ENCODE measurements at places on chromosomes 3 and 15. TPM values are rescaled to one million over a fixed set of nuclear protein-coding genes. Genes with fewer than 3 reads are reported as not detected.

ULK4 gene
- total RNA-seq = 52.8 TPM

GP9 gene
- total RNA-seq = not detected

SOX14 gene
- total RNA-seq = not detected

KBTBD13 gene
- not detected for total RNA-seq

GNL3 gene
- 137 TPM for total RNA-seq

RARRES1 gene
- 568 TPM for total RNA-seq

ARIH1 gene
- 61.1 TPM for total RNA-seq

KCNAB1 gene
- 5.4 TPM for total RNA-seq

TSEN2 gene
- 26.5 TPM for total RNA-seq

NTRK3 gene
- total RNA-seq = 1.9 TPM

EXD1 gene
- not detected for total RNA-seq

RSRC1 gene
- total RNA-seq = 101 TPM

LMAN1L gene
- not detected for total RNA-seq

GOLGA8S gene
- not detected for total RNA-seq

VWA5B2 gene
- total RNA-seq = 0.16 TPM

CCR8 gene
- total RNA-seq = not detected

DAZL gene
- not detected for total RNA-seq

SNTN gene
- total RNA-seq = not detected

BTLA gene
- total RNA-seq = 1.5 TPM
